ENCODE measurements at places on chromosomes 13 and 19.

DNA sequence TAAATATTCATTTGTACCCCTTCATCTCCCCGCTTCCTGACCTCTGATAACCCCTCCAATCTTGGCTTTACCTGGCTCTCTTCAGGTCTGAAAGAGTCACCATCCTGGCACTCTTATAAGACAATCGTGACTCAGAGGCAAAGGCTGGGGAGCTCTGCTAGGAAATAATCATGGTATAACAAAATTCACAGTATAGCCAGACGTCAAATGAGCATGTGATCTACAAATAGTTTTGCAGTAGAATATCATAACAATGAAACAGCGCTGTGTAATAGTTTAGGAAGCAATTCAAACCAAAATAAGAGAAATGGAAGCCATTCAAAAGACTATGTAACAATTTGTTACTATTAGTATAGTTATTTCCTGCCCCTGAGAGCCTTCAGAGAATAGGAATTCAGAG is 34.2 kb downstream of the RXFP2 start:
- DNase-seq, result no peak

- DNase-seq, result no peak
These were observed 41.9 kb upstream of the SERPINE3 start for GRCh38 chr13:51297556-51297955.

GRCh38 chr13:78736142-78736541 is 77.2 kb upstream of the OBI1 start:
- DNase-seq, result no peak

GRCh38 chr13:30572859-30573275 is 44.9 kb upstream of the USPL1 start:
- DNase-seq, result no peak

DNA sequence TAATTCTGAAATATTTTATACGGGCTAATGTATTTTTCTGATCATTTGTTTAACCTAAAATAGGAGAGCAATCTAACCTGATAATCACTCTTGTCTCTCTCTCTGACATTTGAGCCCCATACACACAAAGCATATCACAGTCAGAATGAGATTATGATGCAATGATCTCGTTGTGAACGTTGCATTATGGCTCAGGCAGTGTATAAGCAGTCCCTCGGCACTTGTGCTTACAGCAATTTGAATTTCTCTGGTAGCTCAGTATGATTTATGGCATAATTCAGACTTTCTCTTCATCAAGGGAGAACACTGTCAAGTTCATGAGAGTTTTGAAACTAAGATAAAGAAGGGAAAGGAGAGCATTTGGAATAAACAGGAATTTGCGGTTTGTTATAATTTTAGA is 256.1 kb downstream of the DACH1 start:
- no peak for DNase-seq

DNA sequence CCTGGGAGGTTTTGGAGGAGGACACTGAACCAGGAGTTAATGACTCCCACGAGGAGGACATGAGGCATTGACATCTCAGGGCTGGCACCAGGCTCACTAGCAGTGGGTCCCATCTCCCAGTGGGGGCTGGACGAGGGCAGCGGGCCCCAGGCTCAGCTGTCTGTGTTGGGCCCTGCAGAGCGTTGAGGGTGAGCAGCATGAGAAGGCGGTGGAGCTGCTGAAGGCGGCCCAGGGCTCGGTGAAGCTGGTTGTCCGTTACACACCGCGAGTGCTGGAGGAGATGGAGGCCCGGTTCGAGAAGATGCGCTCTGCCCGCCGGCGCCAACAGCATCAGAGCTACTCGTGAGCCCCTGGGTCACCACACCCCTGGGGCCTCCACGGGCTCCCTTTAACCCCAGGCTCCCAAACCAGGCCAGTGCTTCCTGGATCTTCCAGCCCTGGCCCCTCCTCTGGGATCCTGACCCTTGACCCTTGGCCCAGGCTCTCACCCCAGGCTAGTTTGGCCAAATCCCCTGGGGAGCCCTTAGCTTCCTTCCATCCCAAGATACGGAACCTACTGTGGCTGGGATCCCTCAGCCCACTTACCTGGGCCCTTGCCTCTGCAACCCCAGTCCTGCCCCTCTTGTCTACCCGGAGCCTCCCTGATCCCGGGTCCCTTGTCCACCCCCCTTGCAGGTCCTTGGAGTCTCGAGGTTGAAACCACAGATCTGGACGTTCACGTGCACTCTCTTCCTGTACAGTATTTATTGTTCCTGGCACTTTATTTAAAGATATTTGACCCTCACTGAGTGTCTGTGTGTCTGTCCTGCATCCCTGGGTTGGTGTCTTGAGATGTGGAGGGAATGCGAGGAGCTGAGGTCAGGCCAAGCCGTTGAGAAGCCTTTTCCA is 1.0 kb downstream of the C19orf73 start:
- no peak for DNase-seq

DNA sequence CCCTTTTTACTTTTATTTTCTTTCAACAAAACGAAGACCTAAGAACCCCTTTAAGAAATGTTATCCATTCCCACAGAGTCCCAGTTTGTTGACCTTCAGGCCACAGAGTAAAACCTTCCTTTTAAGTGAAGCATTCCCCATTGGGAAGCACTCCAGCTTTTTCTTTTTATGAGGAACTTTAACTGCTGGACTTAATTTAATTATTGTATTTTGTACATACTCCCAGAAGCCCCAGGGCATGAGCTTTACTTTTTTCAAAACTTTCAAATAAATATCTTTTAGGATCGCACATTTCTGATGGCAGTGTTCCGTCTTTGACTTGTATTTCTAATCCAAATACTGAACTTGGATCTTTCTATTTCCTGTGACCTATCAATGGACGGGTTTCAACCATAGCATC is 68.9 kb downstream of the ZIC5 start:
- no peak for DNase-seq

DNA sequence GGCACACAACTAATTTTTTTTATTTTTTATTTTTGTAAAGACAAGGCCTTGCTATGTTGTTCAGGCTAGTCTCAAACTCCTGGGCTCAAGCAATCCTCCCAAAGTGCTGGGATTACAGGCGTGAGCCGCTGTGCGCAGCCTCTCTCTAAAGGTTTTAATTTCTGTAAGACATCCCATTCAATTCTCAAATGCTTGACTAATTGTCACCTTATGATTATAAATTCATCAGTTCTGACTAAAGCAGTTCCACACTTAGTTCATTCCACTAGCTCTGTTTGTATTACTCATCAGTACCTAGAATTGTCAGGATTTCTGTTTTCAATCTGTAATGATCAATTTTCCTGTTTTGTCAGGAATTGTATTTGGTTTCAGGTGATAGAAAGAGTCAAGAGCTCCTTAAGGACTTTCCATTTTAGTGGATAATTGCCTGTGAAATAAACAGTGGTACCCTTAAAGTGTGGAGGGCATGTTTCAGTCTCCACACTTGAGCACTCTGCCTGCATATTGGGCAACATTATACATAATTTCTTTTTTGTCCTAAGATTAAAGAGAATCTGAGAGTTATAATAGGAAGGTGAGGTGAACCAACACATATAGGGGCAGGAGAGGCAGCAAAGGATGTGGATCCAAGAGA is 27.6 kb downstream of the GPALPP1 start:
- no peak for DNase-seq

DNA sequence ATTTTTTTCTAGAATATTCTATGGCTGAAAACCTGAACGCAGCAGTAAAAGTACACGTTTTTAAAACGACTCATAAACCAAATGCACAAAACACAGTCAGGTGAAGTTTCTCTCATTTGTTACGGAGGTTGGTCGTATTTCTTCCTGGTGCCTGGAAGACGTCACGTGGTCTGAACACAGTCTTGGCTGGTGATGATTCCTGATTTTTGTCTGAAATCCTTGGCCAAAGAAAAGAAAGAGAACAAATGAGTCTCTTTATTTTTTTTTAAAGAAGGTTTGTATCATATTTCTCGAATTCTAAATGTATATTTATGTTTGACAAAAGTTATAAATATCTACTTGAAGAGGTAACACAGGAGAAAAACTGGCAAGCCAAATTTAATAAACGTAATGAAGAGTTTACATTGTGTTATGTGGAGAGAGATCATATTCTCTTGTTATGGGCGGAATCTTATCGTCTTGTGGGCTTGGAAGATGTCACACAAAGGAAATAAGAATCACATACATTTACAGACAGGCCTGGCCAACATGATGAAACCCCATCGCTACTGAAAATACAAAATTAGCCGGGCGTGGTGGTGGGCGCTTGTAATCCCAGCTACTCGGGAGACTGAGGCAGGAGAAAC is 10.0 kb upstream of the PNMA8A start:
- DNase-seq, result no peak

GRCh38 chr13:52010890-52011631 is at the start of gene ATP7B:
Gene ATP7B, minus strand, starts transcription at chr13:52011450. Its CDS starts 113 bp downstream, at chr13:52011337.
- peak; percentile 14 for DNase-seq

GRCh38 chr13:83333614-83334388 is 548.5 kb downstream of the SLITRK1 start:
- DNase-seq, result no peak

GRCh38 chr19:36771261-36772231 is 1.1 kb downstream of the ZNF850 start:
- DNase-seq, result peak; percentile 71

GRCh38 chr19:31418692-31419430 is 69.6 kb upstream of the TSHZ3 start:
- no peak for DNase-seq

GRCh38 chr13:113528101-113528812 is 37.7 kb upstream of the DCUN1D2 start:
- DNase-seq, result no peak

GRCh38 chr19:33207040-33207620 is 13.0 kb downstream of the LRP3 start:
- no peak for DNase-seq

GRCh38 chr19:10269333-10270179 is 1.4 kb upstream of the ICAM1 start:
- peak; percentile 91 for DNase-seq

- DNase-seq, result no peak
These were observed 10.7 kb downstream of the ZNF682 start for GRCh38 chr19:20028611-20029010.

- DNase-seq, result no peak
These were observed 6.0 kb upstream of the ZNF614 start for GRCh38 chr19:52034051-52034728.

DNA sequence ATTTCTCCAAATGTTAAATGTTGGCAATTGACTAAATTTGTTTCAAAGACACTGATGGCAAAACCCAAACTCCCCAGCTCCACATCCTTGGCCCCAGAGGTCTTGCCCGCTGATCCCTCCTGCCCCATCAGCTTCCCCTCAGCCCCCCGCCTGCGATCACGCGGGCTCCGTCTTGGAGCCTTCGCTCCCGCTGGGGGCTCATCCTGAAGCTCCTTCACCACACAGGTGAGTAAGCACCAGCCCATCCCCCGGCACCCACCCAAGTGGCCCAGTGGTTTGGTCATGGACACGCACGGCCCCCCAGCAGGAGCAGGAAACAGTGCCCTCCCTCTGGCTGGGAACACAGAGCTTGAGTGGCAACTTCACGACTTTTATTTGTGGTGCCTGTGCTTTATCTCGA is 14.9 kb downstream of the EPS8L1 start:
- DNase-seq, result no peak

- DNase-seq, result no peak
These were observed 1.5 kb downstream of the HIPK4 start for GRCh38 chr19:40388481-40388880.

DNA sequence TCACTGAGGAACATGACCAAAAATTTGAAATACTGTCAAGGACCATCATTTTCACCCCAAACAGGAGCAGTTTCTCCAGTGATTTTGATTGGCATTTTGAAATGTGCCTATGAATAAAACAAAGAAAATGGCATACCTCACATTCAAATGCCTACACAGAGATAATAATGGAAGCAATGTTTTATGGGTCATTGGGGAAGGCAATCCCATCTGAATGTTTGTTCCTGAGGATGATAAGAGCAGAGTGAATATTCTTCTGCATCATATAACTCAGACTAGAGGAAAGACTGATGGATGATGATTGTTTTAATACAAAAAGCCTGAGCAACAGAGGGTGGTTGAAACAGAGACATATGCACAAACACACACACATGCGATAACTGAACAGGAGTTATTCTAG is 2749.9 kb downstream of the PCDH9 start:
- DNase-seq, result no peak

GRCh38 chr13:112134391-112135075 is 67.6 kb downstream of the SOX1 start:
- no peak for DNase-seq

- DNase-seq, result no peak
These were observed 16.9 kb upstream of the F2RL3 start for GRCh38 chr19:16871871-16872270.

DNA sequence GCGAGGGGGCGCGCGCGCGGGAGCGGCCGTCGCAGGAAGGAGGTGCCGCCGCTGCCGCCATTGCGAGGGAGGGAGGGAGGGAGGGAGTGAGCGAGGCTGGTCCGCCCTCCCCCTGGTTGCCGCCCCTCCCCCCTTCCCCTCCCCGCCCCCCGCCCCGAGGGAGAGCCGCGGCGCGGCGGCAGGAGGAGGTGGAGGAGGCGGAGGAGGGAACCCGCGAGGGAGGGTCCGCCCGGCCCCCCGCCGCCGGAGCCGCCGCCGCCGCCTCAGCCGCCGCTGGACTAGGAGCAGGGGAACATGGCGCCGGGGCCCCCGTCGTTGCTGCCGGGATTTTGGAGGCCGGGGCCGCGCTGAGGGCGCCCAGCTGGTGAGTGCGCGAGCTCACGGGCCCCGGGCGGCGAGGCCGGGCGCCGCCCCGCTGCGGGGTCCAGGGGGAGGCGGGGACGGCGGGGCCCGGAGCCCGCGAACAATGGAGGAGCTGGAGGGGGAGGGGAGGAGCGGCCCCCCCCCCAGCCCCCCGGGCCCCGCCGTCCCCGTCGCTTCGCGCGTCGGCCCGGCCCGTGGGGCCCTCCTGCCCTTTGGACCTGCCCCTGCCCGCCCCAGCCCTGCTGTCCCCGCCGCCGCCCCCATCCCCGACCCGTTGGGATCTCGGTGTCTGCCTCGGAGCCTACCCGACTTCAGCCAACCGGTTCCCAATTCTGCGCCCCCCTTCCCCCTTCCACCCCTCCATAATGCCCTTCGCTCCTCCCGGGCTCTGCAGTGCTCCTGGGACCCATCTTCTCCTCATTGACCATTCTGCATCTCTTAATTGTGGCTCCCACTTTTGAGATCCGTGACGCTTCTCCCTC is at the start of gene ARHGAP35:
Gene ARHGAP35 (plus strand): TSS at position 152 of the 845 bp plus-strand sequence. CDS start 57,679 bp downstream, outside the sequence.
- DNase-seq, result no peak

DNA sequence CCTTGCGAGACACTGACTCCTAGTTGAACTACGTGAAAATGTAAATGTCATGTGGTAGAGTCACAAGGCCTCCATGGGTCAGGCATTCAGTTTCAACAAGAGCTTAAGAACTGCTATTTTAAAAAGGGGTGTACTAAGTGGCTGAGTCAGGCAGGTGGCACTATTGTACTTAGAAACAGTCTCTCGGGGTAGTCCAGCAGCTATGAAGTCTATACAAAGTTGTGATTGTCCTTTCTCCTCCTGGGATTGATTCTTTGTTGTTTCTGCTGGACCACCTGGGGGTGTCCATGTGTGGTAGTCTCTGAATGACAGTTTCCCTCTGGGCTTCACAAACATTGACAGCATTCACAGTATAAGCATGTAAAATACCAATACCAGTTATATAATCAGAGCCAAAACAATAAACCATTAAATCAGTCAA is 33.0 kb downstream of the UGGT2 start:
- DNase-seq, result no peak
